ENCODE measurements at places on chromosomes 16 and 17.

- DNase-seq, result no peak
Observed at GRCh38 chr16:14539631-14540030, 90.4 kb downstream of the PARN start.

DNA sequence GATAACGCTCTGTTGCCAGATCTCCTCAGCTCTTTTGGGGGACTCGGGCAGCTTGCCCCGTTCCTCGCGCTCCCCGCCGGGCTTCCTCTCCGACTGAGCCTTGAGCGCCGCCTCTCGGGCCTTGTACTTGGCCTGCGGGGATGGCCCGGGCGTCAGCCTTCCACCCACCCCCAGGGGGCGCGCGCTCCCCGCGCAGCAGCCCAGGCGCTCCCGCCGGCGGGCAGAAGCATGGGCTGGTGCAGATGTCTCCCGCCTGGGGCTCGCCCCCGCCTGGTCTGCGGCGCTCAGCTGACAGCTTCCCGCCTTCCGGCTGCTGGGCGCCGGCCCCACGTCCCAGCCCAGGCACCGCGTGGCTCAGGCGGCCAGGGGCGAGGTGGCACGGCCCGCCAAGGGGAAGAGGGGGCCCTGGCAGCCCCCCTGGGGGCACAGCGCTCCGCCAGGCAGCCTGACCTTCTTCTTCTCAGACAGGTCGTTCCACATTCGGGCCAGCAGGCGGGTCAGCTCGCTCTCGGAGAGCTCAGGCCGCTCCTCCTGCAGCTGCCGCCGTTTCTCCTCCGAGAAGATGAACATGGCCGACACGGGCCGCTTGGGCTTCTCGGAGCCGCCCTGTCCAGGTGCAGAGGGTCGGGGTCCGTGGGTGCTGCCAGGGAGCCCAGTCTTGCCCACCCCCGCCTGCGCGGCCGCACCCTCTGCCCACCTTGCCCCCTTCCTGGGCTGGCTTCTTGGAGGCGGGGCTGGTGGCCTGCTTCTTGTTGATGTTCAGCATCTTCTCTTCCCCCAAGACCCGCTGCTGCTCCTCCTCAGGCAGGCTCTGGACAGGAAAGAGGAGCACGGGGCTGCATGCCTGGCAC lies 8.9 kb downstream of the UBTF start:
- DNase-seq, result peak; percentile 75

DNA sequence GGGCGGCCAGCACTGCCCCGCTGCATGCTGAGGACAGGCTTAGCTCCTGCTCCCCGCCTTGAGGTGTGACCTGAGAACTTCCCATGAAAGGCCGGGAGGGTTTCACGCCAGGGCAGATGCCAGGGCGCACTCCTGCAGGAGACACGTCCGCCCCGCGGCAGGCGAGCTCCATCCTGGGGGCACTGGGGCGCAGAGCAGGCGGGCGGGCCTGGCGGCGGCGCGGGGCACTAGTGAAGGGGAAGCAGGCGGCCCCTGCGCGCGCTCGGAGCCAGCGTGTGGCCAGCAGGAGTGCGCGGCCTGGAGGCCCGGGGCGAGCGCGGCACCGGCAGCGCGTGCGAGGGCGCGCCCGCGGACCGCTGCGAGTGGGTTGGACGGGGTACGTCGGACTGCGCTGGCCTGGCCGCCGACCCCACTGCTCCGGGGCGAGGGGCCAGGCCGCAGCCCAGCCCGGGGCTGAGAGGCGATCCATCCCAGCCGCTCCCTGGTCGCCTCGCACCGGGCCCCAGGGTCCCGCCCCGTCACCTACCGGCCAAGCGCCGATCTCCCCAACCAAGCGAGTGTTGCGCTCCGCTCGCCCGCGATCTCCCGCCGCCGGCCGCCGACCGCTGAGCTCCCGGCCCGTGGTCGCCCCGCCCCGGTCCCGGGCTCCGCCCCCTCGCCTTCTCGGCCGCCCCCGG lies at the start of gene MAP3K14:
Gene MAP3K14, minus strand, starts transcription at position 587 of the 677 bp plus-strand sequence. CDS start 26,275 bp downstream, outside the sequence.
- peak; percentile 38 for DNase-seq

DNA sequence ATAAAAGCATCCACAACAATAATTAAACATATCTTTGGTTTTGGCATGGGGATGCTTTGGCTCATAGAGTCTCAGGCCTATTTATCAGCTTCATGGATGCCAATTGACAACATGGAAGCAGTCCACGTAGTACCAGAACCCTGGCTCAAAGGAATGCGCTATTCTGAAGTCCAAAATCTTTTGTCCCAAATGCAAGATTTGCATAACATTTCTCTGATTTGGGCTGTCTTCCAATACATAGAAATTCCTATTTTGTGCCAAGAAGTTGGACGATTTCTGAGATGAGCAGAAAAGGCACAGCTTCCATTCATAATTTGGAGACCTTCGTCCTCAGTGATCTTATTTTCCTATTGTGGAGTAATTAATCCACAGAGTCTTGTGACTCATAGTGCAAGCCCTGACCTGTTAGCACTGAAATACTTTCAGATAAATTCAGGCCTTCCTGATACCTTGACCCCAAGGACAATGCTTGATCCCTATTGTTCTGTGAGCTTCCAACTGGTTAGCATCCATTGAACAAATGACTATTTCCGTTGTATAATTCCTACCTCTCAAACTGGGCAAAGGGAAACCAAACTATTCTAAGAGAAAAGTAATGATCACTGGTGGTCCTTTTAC lies 78.4 kb upstream of the CDH11 start:
- no peak for DNase-seq

DNA sequence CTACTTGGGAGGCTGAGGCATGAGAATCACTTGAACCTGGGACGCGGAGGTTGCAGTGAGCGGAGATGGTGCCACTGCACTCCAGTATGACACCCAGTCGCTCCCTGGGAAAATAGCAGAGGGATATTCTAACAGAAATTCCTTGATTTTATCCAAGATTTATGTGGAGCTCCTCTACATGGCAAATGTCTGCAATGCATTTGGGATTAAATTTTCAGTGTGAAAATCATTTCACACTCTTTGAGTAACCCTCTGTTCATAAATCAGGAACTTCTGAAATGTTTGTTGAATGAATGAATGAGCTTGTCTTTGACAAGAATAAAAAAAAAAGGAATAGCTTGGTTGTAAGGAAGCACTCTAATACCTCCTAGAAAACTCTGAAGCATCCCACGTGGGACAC lies 305.8 kb downstream of the SHISA9 start:
- no peak for DNase-seq

DNA sequence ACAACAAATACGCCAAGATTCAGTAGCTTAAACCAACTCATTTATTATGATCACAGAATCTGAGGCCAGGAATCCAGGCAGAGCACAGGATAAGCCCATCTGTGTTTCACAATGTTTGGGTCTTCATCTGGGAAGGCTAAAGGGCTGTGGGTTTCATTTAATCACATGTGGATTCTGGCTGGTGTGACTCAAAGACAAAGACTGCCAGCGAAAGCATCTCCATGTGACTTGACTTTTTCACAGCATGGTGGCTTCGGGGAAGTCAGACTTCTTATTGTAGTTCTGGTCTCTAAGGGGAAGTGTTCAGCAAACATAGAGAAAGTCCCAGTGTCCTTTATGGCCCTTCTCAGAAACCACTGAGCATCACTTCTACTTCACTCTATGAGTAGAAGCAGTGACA lies 1014.4 kb upstream of the GOT2 start:
- DNase-seq, result no peak

All from prostate gland (tissue), 2 donors.